ENCODE measurements at places on chromosomes 7 and 10. TPM values are rescaled to one million over a fixed set of nuclear protein-coding genes. Genes with fewer than 3 reads are reported as not detected.

Gene KLLN
- total RNA-seq: 0.68 TPM

Gene GIMAP2
- 5.3 TPM for total RNA-seq

Gene AKR1D1
- 206 TPM for total RNA-seq

Gene INA
- not detected for total RNA-seq

Gene MKI67
- 0.70 TPM for total RNA-seq

Gene BMPER
- 6.9 TPM for total RNA-seq

Gene HTR5A
- not detected for total RNA-seq

Gene MSRB2
- 34.2 TPM for total RNA-seq

Gene CALML3
- not detected for total RNA-seq

Gene ATOH7
- 1.2 TPM for total RNA-seq

Gene LBX1
- not detected for total RNA-seq
